ENCODE measurements at places on chromosomes 5 and 9.
A peak's percentile ranks its signal among the peaks of the same experiment; 100 is the strongest.

GRCh38 chr5:127515693-127516440 is 1.6 kb upstream of the PRRC1 start:
- no peak for DNase-seq

- no peak for DNase-seq
These were observed 42.1 kb upstream of the TMOD1 start for GRCh38 chr9:97459326-97459725.

- peak; percentile 57 for DNase-seq
These were observed 5.6 kb upstream of the RNF44 start for GRCh38 chr5:176542596-176543427.

DNA sequence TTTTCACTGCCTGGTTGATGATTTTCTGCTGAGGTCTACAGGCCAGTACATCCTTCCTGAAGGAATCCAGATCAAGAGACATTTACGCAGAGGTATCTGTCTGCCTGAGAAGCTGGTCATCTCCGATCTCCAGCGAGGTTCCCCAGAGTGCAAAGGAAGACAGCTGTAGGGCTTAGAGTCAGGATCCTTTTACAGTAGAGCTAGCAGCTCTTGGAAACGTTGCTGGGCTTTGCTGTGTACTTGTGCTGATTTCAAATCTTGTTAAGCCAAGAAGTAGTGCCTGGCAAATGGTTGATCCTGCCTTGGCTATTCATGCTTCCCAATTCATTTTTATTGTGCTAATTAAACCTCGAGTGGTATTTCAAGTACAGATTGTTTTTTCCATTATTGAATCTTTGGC is 48.9 kb downstream of the NTRK2 start:
- DNase-seq: no peak

DNA sequence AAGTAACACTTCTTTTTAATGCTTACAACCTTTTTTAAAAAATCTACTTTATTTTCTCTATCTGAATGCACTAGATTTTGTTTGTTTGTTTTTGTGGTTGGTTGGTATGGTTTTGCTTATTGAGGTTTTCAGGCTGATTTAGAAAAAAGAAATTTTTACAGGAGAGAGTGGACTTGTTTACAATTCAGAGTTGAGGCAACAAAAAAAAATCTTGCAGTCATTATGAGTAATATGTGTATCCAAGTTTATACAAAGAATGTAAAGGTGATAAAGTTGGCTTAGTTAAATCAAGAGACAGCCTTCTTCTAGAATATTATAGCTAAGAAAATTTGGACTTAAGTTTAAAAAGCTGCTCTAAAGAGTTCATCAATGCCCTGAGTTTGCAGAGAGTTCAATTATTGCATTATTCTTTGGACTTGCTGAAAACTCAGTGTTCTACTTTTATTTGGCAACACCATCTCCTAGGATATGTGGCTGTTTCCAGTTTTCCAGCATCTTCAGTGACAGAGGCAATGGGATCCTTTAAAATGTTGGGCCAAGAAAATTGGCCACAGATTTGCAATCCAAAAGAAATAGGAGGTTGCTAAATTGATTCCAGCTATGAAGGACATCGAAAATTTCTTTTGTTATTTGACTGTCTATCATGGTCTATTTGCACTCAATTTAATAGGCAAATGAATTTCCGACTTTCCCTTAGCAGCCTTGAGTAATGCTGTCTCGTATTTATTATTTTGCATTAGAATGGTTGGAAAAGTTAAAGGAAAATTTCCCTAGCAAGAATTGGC is 10.7 kb downstream of the STK32A start:
- DNase-seq: no peak

DNA sequence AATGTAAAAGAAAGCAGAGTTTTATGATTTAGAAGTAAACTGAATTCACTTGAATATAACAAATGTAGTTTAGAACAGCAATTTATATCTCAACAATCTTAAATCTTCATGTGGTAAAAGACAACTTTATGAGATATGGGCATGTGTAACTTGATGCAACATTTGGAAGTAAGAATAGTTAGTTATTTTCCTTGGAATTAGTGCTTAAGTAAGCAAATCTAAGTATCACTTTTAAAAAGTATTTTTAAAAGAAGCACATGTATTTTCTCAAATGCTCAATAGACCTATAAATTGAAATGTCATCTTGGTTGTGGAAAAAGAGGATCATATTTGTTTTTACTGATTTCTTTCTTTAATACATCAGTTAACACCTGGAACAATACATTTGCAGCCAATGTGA is 340.3 kb upstream of the CDH6 start:
- DNase-seq: no peak

All from CD4-positive, alpha-beta T cell treated with Interleukin-12 subunit alpha and Interleukin-12 subunit beta, for 1 hour (primary cell).